ENCODE measurements at places on chromosomes 7 and 10. TPM values are rescaled to one million over a fixed set of nuclear protein-coding genes. Genes with fewer than 3 reads are reported as not detected.

Gene PRR15
- not detected for total RNA-seq

Gene MSMB
- total RNA-seq, result not detected

Gene MUC12
- total RNA-seq, result not detected

Gene TAS2R4
- 0.31 TPM for total RNA-seq
